ENCODE measurements at places on chromosomes 6 and 20.

- DNase-seq: no peak
Observed at GRCh38 chr6:10425975-10426780, 11.3 kb upstream of the TFAP2A start.

DNA sequence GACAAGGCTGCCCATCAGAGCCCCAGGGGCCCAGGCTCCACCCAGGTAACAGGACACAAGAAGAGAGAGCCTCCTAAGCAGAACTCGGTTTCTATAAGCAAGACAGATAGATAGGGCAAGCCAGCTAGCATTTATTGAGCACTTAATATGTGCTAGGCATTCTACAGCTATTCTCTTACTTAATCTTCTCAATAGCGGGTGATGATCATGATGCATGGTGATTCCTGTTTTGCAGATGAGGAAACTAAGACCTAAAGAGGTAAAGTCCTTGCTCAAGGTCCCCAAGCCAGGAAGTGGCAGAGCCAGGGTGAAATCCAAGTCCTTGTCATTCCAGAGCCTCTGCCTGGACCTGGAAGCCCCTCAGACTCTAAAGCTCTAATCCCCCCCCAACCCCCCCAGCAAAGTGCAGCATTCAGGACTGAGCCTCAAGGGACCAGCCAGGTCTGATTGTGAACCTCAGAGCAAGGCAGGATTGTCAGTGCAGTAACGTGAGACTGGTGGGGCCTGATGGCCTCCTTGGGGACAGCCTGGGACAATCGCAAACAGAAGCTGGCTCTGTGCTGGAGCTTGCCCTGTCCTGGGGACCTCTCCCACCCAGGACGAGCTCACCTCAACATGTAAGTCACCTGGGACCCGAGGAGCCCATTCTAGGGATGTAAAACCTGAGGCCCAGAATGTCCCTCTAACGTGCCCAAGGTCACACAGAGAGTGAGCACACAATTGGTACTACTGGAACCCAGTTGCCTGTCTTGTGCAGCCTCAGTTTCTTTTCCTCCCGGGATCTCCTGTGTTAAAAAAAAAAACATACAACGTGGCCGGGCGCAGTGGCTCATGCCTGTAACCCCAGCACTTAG, 48.4 kb upstream of the PTGIS start:
- DNase-seq: no peak

- no peak for DNase-seq
Observed at GRCh38 chr6:14058029-14058695, 59.4 kb upstream of the CD83 start.

DNA sequence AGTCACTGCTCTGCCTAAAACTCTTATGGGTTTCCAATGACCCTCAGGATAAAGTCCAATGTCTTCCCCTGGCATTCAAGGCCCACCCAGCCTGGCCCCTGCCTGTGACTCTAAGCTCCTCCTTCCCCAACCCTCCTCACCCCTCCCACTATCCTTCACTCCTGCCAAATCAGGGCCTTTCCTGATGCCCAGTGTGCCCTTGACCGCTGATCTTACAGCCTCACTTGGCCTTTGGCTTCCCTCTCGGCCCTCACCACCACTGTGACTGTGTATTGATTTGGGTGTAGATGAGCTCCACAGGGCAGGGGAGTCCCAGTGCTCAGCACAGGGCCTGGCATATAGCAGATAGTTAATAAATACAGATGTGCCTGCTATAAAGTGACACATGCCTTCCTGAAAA, 115.7 kb downstream of the TOX2 start:
- no peak for DNase-seq

- no peak for DNase-seq
Observed at GRCh38 chr20:63454731-63455567, 17.5 kb downstream of the KCNQ2 start.

- DNase-seq: no peak
Observed at GRCh38 chr6:168015482-168016175, 18.2 kb downstream of the KIF25 start.

GRCh38 chr20:11924923-11925322, 7.2 kb downstream of the BTBD3 start:
- no peak for DNase-seq

GRCh38 chr20:10063482-10063881, 28.7 kb downstream of the ANKEF1 start:
- no peak for DNase-seq

DNA sequence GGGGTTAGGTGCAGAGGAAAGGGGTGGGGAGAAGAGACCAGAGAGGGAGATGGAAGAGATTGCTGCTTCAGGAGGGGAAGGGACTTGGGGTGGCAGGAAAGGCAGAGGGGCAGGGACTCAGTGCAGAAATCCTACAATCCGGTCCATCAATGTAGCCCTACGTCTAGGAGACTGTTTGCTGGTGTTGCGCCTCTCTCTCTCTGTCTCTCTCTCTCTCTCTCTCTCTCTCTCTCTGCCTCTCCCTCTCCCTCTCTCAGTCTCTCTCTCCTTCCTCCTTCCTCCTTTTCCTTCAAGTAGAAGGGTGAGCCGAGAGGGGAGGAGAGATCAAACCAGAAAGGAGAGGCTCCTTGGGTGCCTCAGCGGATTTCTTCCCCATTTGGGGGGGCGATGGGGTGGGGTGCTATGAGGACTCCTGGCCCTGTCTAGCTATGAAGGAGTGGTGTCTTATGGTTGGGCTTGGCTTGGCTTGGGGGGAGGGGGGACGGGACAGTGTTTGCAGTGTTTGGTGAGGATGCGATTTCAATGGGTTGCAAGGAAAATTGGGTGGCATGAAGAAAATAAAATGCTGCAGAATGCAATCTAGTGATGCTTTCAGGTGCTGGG, 181.2 kb downstream of the TBXT start:
- DNase-seq: no peak

- DNase-seq: no peak
Observed at GRCh38 chr6:81938991-81939732, 186.7 kb upstream of the TENT5A start.

DNA sequence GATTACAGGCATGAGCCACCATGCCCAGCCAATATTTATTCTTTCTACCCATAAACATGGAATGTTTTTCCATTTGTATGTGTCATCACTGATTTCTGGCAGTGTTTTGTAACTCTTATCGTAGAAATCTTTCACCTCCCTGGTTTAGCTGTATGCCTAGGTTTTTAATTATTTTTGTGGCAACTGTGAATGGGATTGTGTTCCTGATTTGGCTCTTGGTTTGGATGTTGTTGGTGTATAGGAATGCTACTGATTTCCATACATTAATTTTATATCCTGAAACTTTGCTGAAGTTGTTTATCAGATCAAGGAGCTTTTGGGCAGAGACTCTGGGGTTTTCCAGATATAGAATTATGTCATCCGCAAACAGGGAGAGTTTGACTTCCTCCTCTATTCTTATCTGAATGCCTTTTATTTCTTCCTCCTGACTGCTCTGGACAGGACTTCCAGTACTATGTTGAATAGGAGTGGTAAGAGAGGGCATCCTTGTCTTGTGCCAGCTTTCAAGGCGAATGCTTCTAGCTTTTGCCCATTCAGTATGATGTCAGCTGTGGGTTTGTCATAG, 198.6 kb downstream of the ZDHHC14 start:
- no peak for DNase-seq

GRCh38 chr20:10927936-10928840, 254.4 kb upstream of the JAG1 start:
- DNase-seq: no peak

DNA sequence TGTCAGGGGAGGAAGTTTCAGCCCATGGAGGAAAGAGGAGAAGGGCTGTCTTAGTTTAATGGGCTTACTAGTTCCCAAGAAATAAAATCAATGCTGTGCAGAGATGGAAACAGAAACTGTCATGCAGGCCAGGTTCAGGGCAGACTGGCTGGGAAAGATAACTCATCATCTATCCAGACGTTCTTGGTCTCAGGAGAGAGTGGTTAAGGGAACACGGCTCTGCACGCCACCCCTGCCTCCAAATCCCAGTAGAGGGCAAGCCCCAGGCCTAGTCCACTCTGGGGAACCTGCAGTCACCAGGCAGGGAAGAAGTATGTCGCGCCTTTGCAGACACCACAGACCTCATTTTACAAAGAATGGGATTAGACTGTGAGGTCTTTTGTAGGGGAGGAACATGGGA, 12.5 kb downstream of the ALDH8A1 start:
- no peak for DNase-seq

GRCh38 chr6:17984812-17985670, 2.4 kb downstream of the KIF13A start:
- no peak for DNase-seq

GRCh38 chr6:144019929-144020328, 11.9 kb upstream of the PLAGL1 start:
- DNase-seq: no peak

DNA sequence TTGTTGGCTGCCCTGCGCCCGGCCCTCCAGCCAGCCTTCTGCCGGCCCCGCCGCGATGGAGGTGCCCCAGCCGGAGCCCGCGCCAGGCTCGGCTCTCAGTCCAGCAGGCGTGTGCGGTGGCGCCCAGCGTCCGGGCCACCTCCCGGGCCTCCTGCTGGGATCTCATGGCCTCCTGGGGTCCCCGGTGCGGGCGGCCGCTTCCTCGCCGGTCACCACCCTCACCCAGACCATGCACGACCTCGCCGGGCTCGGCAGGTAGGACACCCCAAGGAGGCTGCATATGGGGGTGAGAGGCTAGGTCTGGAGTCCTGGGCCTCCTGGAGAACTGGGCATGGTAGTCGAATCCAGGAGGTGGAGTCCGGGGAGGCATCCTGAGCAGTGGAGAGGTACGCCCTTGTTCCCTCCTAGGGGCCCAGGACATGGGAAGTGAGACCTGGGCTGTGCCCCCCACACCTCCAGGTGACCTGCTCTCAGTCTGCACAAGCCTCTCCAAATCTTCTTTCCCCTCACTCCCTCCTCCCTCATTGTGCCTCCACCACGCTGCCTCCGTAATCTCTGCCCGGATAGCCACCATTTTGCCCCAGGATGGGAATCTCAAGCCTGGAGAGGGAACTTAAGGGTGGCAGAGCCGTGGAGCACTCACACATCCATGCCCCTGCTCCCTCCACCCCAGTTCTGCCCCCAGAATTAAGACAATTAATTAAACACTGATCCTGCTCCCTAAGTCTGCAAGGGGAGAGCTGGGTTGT, 541 bp downstream of the CDC25B start:
- no peak for DNase-seq

DNA sequence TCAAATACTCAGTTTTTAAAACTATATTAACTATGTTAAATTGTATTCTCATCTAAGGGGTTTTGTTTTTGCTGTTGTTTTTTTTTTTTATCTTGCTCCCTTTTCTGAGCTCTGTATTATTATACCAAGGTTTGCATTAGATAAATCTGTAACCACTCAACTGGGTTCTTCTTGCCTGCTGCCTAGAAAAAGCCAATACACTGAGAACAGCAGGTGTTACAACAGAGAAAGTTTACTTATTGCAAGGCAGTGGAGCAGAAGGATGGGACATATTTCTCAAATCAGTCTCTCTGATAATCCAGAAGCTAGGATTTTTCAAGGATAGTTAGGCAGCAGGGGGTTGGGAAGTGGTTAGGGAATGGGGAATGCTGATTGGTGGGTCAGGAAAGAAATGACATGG, 378.8 kb upstream of the PLCB4 start:
- no peak for DNase-seq

GRCh38 chr20:58593880-58594638, 57.0 kb upstream of the STX16 start:
- no peak for DNase-seq

DNA sequence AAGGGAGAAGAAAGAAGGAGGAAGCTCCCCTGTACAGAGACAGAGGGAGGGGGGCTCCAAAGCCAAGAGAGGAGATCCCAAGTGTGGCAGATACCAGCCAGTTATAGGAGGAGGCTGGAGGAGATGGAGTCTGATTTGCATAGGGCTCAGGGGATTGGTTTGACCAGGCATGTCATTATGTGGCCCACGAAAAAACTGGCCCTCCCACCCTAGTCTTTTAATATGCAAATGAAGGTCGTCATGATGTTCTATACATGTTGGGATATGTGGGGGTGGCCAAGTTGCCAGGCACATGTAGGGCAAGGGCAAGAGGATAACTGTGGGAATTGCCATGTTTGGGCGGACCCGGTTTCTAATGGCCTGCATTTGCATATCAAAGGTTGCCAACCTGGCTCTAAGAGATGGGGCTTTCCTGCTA, 17.6 kb upstream of the ZFP64 start:
- DNase-seq: no peak

DNA sequence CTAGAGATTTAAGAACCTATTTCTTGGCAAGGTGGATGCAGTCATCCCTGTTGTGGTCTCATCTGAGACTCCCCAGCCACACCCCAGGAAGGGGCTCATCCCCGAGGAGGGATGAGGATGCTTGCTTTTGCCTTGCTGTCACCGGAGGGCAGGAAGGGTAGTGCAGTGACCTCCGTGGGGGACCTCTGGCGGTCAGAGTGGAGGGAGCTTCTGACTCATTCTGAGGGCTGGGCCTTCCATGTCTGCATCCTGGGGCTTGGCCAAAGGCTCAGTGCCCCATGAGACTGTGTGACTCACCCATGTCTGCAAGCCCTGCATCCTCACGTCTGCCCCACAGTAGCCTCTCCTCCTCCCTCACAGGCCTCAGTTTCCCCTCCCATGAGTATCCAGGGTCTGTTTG, 38.7 kb downstream of the UQCC2 start:
- no peak for DNase-seq

DNA sequence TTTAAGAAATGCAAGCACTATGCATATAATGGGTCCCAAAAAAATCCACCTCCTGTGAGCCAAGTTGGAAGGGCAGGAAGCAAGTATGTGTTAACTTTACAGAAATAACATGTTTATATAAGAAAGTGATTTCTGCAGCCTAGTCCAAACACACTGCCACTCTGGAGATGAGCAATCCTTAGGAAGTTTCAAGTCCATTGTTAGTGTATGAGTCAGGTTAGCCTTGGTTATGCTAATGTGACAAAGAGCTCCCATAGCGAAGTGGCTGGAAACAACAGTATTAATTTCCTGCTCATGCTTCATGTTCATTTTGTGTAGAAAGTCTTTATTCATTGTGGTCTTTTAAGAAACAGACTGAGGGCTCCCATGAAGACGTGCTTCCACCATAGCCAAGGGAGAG, 121.4 kb downstream of the TBXT start:
- DNase-seq: no peak

DNA sequence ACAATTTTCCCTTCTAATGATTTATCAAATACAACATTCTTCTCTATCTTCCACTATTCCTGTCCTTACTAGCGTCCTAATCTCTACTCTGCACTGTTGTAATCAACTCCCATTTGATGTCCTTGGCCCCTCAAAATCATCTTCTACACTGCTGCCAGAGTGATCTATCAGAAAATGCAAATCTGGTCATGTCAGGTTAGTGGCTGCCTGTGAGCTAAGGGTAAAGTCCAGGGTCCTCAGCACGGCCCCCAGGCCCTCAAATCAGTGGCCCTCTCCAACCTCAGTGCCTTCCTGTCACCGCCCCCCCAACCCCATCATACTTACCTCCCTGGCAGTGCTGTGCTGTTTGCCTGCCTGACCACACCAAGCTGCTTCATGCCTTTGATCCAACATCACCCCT, 3.8 kb downstream of the LYRM4 start:
- no peak for DNase-seq
